ENCODE measurements at places on chromosomes 2 and 18. TPM values are rescaled to one million over a fixed set of nuclear protein-coding genes. Genes with fewer than 3 reads are reported as not detected.

The GPR39 gene
- 6.2 TPM for total RNA-seq

DNA sequence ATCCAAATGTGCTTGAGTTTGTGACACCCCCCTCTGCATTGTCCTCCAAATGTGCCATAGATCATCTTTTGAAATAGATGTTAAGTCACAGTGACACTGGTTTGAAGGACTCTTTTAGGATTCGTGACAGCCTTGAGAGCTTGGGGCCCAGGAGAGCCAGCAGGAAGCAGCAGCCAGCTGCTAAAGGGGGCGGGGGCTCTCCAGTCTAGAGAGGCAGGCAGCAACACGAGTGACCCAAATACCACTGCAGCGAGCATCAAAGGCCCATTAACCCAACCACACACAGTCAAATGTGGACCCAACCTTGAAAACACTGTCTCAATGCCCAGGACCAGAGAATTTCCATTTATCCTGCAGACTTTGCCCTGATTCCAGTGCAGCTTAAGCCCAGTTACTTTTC lies 75.6 kb downstream of the ZBTB7C start:
- peak; percentile 61 for DNase-seq

GRCh38 chr18:24602201-24602600 lies 141.8 kb downstream of the HRH4 start:
- DNase-seq: no peak

GRCh38 chr2:3387011-3387410 lies 7.5 kb downstream of the TRAPPC12 start:
- DNase-seq: no peak

Data from H7 (cell line).